Upper lobe of right lung (tissue), 1 donor: ENCODE measurements at places on chromosomes 13 and 19. TPM values are rescaled to one million over a fixed set of nuclear protein-coding genes. Genes with fewer than 3 reads are reported as not detected.
A peak's percentile ranks its signal among the peaks of the same experiment; 100 is the strongest.

CNMD gene
- not detected for total RNA-seq

GRCh38 chr13:83935566-83935965 is 53.3 kb upstream of the SLITRK1 start:
- H3K27me3 ChIP-seq, result no peaks in the 10 kb centered on the region
- H3K4me1 ChIP-seq, result no peaks in the 10 kb centered on the region
- no peaks in the 10 kb centered on the region for H3K36me3 ChIP-seq
- DNase-seq, result no peak
- no peak overlapping the region for H3K4me3 ChIP-seq

POU4F1 gene
- total RNA-seq, result not detected

LCP1 gene
- total RNA-seq, result 234 TPM

DNA sequence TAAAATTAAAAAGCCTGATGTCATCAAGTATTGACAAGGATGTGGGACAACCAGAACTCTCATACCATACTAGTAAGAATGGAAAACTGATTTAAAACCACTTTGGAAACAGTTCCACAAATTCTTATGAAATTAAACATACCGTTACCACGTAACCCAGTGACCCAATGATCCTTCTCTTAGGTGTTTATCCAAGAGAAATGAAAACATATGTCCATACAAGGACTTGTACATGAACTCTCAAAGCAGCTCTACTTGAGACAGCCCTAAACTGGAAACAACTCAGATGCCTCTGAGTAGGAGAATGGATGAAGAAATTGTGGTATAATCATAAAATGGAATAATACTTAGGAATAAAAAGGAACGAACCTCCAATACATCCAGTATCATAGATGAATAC is 27.6 kb downstream of the SLC6A16 start:
- H3K4me1 ChIP-seq, result no peaks in the 10 kb centered on the region
- H3K4me3 ChIP-seq, result no peak overlapping the region
- H3K36me3 ChIP-seq, result no peaks in the 10 kb centered on the region
- no peak overlapping the region for H3K27ac ChIP-seq
- no peaks in the 10 kb centered on the region for H3K27me3 ChIP-seq
- DNase-seq, result no peak

GRCh38 chr13:67069117-67069767 is 160.9 kb downstream of the PCDH9 start:
- no peak overlapping the region for H3K27ac ChIP-seq
- no peak for DNase-seq
- no peaks in the 10 kb centered on the region for H3K36me3 ChIP-seq
- H3K4me3 ChIP-seq, result no peak overlapping the region

DNA sequence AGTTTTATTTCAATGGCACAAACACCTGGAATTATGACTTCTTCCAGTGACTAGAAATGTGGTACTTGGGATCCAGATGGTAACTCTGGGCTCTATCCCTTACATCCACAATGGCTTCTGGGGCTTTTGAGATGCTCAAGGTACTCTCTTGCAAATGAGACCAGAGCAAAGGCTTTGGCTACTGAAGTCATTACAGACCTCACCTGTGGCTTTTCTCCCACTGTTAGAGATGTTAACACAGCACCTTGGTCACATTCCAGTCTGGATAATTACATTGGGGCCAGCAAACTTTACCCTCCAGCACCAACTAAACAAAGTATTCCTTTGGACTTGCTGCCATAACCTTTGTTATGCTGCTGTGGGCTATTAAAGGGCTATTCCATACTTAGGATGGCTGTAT is 6.1 kb downstream of the ENOX1 start:
- no peak overlapping the region for H3K27ac ChIP-seq
- no peak for DNase-seq
- no peaks in the 10 kb centered on the region for H3K27me3 ChIP-seq
- no peaks in the 10 kb centered on the region for H3K4me1 ChIP-seq
- no peak overlapping the region for H3K4me3 ChIP-seq

KIR2DL1 gene
- total RNA-seq, result 0.58 TPM

DNA sequence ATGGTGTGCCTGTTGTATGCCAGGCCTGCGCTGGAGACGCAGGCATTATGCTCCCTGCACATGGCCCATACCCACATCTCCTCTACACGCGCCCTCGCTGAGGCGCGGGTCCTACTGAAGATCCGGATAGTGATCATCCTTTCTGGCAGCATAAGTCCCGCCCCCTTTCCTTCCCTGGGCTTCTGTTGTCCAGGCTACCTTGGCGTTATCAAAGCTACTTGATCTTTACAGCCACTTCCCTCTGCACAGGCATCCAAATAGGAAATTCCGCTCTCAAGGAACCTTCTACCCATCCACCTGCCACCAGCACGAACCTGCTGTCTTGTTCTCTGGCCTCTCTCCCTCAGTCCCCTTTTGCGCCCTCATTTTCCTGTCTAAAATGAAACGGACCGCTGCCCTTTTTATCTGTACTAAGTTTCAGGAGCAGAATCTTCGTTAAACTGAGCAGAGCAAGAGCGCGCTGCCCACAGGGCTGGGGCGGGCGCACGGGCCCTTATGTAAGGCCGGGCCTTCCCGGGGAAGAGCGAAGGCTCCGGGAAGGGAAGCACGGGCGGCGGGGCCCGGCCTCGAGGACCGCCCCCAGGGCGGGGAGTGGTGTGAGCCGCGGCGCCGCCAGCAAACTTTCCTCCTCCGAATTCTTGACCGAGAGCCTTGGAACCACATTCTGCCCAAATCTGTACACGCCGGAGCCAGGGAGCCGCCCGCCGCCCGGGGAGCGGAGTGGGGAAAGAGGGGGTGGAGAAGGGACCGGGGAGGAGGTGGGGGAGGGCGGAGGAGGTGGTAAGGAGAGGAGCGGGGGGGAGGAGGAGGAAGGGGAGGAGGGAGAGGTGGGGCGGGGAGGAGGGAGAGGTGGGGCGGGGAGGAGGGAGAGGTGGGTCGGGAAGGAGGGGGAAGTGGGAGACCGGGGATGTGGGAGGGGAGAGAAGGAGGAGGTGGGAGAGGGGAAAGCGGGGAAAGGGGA is 920 bp upstream of the UBE2L5 start:
- H3K36me3 ChIP-seq, result no peaks in the 10 kb centered on the region
- H3K4me1 ChIP-seq, result peaks cover 4% of the 10 kb centered on the region
- H3K27me3 ChIP-seq, result no peaks in the 10 kb centered on the region
- H3K27ac ChIP-seq, result peak overlapping the region; percentile 87

ATP5F1D gene
- 126 TPM for total RNA-seq

GRCh38 chr13:114157869-114158495 is 21.1 kb upstream of the CFAP97D2 start:
- H3K36me3 ChIP-seq, result no peaks in the 10 kb centered on the region
- H3K4me1 ChIP-seq, result peaks cover 16% of the 10 kb centered on the region
- DNase-seq, result no peak
- no peaks in the 10 kb centered on the region for H3K27me3 ChIP-seq
- no peak overlapping the region for H3K27ac ChIP-seq
- no peak overlapping the region for H3K4me3 ChIP-seq

PRTN3 gene
- total RNA-seq, result not detected

DNA sequence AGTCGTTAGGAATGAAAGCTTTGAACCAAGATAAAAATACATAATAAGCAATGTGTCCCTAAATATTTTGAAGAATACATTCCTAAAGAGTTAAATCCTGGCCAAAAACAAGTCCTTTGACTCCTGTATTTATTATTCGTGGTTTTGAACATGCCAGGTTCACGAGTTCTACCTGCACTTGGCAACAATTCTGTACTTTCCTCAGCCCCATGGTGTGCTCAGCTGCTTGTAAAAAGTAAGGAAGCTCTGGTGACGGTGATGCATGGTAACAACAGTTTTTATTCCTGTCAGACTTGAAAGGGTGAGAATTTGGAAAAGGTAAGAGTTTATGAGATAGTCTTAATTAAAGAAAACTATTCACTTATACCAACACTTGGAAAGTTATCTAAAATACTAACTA is 95.0 kb upstream of the KLF12 start:
- H3K27me3 ChIP-seq, result no peaks in the 10 kb centered on the region
- H3K27ac ChIP-seq, result no peak overlapping the region
- no peak for DNase-seq

FXYD1 gene
- total RNA-seq, result 67.6 TPM

- no peaks in the 10 kb centered on the region for H3K4me1 ChIP-seq
- no peaks in the 10 kb centered on the region for H3K36me3 ChIP-seq
- no peak overlapping the region for H3K4me3 ChIP-seq
These were observed 65.8 kb downstream of the FREM2 start for GRCh38 chr13:38752686-38753085.

DNA sequence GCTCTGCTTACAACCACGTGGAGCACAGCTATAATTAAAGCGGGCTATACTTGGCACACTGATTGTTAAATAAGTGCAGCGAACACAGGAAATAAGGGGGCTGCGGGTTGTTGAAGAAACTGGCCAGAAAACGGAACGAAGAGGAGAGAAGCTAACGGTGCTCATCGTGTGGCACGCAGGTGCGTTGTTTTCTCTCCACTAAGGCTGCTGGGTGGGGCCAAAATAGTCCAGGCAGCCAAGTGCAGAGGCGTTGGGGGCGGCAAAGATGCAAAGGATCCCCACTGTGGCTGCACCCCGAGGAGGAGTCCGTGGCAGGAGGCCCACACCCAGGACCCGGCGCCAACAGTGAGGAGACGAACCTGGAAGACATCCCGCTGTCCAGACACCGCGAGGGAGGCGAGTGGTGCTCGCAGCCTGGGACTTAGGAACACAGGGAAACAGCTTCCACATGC is 8.1 kb upstream of the ARL11 start:
- DNase-seq, result no peak
- H3K36me3 ChIP-seq, result no peaks in the 10 kb centered on the region
- H3K27me3 ChIP-seq, result no peaks in the 10 kb centered on the region
- peaks cover 11% of the 10 kb centered on the region for H3K4me1 ChIP-seq

- H3K4me3 ChIP-seq, result no peak overlapping the region
- no peak overlapping the region for H3K27ac ChIP-seq
- no peaks in the 10 kb centered on the region for H3K36me3 ChIP-seq
- no peak for DNase-seq
- H3K27me3 ChIP-seq, result peaks cover 7% of the 10 kb centered on the region
- H3K4me1 ChIP-seq, result no peaks in the 10 kb centered on the region
These were observed 11.8 kb downstream of the PTPRH start for GRCh38 chr19:55197528-55197927.

CDADC1 gene
- total RNA-seq, result 13.8 TPM

DNA sequence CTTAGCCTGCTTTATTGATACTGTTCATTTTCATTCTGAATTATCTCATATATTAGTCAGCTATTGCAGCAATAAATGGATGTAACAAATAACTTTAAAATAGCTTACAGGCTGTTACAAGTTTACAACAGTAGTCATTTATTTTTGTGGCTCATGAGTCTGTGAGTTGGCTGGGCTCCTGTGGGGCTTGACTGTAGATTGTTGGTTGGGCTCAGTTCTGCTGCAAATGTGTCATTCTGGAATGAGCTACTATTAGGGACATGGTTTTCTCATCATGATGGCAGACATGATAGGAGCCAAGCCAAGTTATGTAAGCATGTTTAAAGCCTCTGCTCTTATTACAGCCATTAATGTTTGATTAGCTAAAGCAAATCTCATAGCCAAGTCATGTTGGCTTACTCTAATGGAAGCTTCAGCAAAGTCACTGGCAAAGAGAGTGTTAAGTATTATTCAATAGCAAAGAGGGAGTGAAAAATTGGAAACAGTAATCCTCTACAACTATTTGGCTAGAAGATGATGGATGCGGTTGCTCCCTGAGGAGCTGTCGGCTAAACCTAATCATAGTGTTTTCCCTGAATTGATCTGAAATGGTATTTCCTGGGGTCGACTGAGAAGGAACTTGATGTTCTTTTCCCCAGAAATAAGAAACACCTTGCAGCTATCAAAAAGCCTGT is 391.3 kb downstream of the TDRD3 start:
- DNase-seq, result no peak
- H3K36me3 ChIP-seq, result no peaks in the 10 kb centered on the region
- no peaks in the 10 kb centered on the region for H3K27me3 ChIP-seq
- H3K4me1 ChIP-seq, result no peaks in the 10 kb centered on the region
- H3K27ac ChIP-seq, result no peak overlapping the region
- H3K4me3 ChIP-seq, result no peak overlapping the region

COX7A1 gene
- 79.4 TPM for total RNA-seq

DNA sequence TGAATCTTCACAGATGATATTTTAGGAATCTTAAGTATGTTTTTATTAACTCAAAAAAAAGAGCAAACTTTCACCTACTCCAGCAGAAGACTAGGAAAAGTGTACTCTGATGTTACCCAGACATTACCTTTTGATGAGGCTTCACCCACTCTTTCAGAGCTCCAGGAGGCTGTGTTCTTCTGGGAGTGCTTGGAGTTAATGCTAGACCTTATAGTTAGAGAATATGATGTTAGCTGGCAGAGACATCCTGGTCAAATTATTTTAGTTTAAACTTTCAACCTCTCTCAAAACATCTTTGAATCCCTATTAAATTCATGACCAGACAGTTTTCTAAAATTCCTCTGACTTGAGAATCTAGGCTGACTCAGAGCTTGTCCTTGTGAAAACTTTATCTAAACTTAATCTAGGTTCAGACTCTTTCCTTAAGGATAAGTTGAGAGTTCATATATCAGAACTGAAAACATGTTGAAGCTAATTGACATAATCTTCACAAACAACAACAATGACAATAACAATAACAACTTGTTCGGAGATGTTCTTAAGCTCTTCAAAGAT is 82.8 kb downstream of the ITGBL1 start:
- H3K4me1 ChIP-seq, result no peaks in the 10 kb centered on the region
- H3K27ac ChIP-seq, result no peak overlapping the region
- no peak overlapping the region for H3K4me3 ChIP-seq
- no peak for DNase-seq
- H3K27me3 ChIP-seq, result no peaks in the 10 kb centered on the region

SLC10A2 gene
- total RNA-seq, result not detected

GRCh38 chr19:14053500-14053899 is 8.4 kb downstream of the PALM3 start:
- H3K4me3 ChIP-seq, result no peak overlapping the region
- no peak overlapping the region for H3K27ac ChIP-seq
- peaks cover 4% of the 10 kb centered on the region for H3K27me3 ChIP-seq
- H3K36me3 ChIP-seq, result peaks cover 14% of the 10 kb centered on the region
- no peaks in the 10 kb centered on the region for H3K4me1 ChIP-seq

- no peak for DNase-seq
- no peak overlapping the region for H3K27ac ChIP-seq
- H3K4me3 ChIP-seq, result no peak overlapping the region
These were observed 53.5 kb downstream of the RFC3 start for GRCh38 chr13:33871207-33872004.

TTC9B gene
- total RNA-seq, result not detected

DNA sequence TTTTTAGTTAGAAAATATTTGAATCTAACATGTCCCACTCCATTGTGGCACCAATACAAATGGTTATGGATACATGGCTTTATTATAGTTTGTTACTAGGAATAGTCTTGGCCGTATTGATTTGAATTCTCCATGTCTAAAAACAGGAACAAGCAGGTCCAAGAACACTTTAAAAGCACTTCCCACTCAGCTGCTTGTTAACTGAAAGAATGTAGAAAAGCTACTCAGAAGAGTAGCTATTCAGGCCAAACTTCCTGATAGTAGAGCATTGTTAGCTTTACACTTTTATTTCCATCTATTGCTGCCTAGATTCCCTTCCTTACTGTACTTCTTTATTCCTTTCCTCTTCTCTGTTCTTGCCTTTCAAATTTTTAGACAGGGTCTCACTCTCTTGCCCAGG is 6.9 kb downstream of the PIBF1 start:
- peaks cover 10% of the 10 kb centered on the region for H3K4me1 ChIP-seq
- no peak for DNase-seq
- H3K27ac ChIP-seq, result peak overlapping the region; percentile 58
- no peaks in the 10 kb centered on the region for H3K27me3 ChIP-seq
- no peak overlapping the region for H3K4me3 ChIP-seq
- H3K36me3 ChIP-seq, result peaks cover 43% of the 10 kb centered on the region
